ENCODE measurements at places on chromosomes 7 and 10.

- DNase-seq: no peak
These were observed 224.9 kb upstream of the TMEM229A start for GRCh38 chr7:124257638-124258308.

- DNase-seq: no peak
These were observed 886.2 kb upstream of the ZWINT start for GRCh38 chr10:57247271-57247670.

- DNase-seq: no peak
These were observed 9.9 kb upstream of the PSMG3 start for GRCh38 chr7:1579481-1580421.

DNA sequence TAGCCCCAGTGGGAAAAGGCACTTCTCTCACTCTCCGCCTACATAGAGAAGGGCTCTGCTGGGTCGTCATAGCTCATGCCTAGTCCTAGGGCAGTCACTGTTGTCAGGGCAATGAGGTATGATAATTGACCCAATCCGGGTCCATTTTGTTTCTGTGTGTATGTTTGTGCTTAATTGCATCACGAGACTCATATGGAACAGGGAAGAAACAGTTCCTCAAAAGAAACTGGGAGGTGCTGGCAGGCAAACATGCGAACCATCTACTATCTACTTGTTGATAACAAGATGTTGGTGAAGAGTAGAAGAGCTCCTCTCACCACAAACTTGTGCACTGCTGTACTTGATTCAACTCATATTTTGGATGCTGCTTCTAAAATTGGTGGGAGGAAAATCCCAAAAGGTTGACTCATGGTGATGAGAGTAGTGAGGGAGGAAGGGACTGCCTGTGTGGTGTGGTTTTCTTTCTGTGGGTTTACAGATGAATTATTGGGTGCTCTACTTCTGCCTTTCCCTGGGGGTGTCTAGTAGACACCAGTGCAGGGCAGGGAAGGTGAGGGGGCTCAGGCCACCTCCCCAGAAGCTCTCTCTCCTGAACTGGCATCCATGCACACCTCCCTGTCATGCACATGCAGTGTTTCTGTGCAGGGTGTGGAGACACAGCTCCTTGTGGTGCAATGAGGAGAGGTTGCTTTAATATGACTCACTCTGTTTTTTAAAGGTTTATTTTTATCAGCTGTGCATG is 29.4 kb downstream of the LSMEM1 start:
- DNase-seq: no peak

- no peak for DNase-seq
These were observed 57.7 kb downstream of the SLIT1 start for GRCh38 chr10:97128039-97128492.

GRCh38 chr7:35771776-35772175 is 29.1 kb upstream of the SEPTIN7 start:
- no peak for DNase-seq
